ENCODE measurements at places on chromosomes 2 and 18.

- DNase-seq = no peak
- H3K4me1 ChIP-seq = no peaks in the 10 kb centered on the region
- H3K4me3 ChIP-seq = no peak overlapping the region
- no peaks in the 10 kb centered on the region for H3K36me3 ChIP-seq
- no peak overlapping the region for H3K27ac ChIP-seq
- H3K27me3 ChIP-seq = peaks cover 37% of the 10 kb centered on the region
Observed at GRCh38 chr2:70715071-70715985, 52.7 kb downstream of the ADD2 start.

- H3K4me3 ChIP-seq = no peak overlapping the region
- DNase-seq = no peak
- no peaks in the 10 kb centered on the region for H3K4me1 ChIP-seq
- no peak overlapping the region for H3K27ac ChIP-seq
Observed at GRCh38 chr18:42341423-42341822, 386.4 kb downstream of the PIK3C3 start.

DNA sequence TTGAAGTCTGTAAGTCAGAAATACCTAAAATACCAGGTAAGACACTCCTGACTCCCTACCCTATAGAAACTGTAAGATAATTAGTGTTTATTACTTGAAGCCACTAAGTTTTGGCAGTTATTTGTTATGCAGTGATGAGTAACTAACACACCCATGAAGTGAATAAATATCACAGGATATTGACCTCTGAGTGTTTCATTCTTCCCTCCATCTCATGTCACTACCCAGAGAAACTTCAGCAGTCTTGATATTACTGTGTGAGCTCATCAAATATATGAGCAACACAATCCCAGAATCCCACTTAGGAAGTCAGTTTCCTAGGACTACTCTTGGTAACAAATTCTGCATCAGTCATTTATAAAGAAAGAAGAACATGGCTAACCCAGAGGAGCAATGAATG lies 529.7 kb downstream of the FBXO15 start:
- H3K4me3 ChIP-seq = no peak overlapping the region
- H3K27ac ChIP-seq = no peak overlapping the region
- DNase-seq = no peak
- H3K4me1 ChIP-seq = no peaks in the 10 kb centered on the region
- no peaks in the 10 kb centered on the region for H3K27me3 ChIP-seq
- no peaks in the 10 kb centered on the region for H3K36me3 ChIP-seq

- no peaks in the 10 kb centered on the region for H3K36me3 ChIP-seq
- H3K27ac ChIP-seq = no peak overlapping the region
- H3K4me1 ChIP-seq = no peaks in the 10 kb centered on the region
- H3K4me3 ChIP-seq = no peak overlapping the region
- DNase-seq = no peak
Observed at GRCh38 chr2:4424153-4424552, 720.8 kb downstream of the DCDC2C start.

- H3K4me1 ChIP-seq = no peaks in the 10 kb centered on the region
- no peak for DNase-seq
- H3K27ac ChIP-seq = no peak overlapping the region
- no peak overlapping the region for H3K4me3 ChIP-seq
Observed at GRCh38 chr2:223500709-223501108, 101.5 kb downstream of the SCG2 start.

DNA sequence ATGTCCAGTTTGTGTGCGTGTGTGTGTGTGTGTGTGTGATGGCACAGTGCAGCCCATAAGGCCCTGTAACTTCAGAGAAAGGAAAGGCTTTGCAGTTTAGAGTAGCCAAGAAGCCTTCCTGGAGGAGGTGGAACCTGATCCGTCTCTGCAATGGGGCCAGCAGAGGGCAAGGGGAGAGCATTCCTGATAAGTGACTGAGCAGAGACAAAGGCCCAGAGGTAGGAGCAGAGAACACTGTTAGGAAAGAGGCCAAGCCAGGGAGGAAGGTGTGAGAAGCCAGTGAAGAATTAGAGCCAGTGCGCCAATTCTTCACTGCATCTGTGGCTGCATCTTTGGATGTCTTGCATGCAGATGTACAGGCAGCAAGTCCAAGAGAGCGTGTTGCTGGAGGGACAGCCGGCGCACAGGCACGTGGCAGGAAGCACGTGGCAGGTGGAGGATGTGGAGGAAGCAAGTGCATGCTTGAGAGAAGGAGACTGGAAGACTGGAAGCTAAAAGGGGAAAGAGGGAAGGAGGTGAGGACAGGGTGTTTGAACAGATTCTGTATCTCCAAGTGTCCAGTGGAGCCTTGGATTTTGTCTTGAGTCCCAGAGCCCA lies 196.3 kb downstream of the CTIF start:
- no peak for DNase-seq
- H3K4me3 ChIP-seq = no peak overlapping the region
- H3K27ac ChIP-seq = no peak overlapping the region
- no peaks in the 10 kb centered on the region for H3K4me1 ChIP-seq

DNA sequence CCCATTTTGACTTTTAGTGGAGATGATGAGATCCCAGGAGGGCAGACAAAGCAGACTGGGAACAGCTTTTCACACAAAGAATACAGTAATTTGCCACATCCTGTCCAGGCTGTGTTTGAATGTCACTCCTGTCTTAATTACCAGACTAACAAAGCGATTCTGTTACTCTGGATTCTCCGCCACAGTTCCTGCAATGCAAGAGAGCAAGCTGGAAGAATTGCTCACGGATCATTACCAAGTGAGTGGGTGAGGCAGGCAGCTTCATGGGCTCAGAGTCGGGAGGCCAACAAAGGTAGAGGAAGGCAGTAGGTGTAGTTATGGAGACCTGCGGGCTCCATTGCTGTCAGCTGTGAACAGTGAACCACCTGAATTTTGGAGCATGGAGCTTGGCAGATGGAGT lies 250.5 kb upstream of the ATP5MC3 start:
- H3K27ac ChIP-seq = no peak overlapping the region
- no peak for DNase-seq
- H3K36me3 ChIP-seq = no peaks in the 10 kb centered on the region
- no peaks in the 10 kb centered on the region for H3K27me3 ChIP-seq
- no peak overlapping the region for H3K4me3 ChIP-seq
- no peaks in the 10 kb centered on the region for H3K4me1 ChIP-seq

DNA sequence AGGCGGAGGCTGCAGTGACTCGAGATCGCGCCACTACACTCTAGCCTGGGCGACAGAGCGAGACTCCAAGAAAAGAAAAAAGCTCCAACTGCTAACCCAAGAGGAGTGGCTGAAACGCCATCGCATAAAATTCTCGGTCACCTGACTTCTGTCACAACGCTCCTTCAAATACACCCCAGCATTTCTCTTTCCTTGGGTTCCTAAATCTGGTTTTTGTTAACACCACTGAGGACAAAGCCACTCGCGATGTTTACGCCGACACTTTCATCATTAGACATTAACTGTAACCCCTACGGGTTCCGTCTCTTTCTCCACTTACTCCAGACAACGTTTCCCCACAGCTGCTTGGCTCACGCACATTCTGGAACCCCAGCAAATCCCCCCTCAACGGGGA lies 679 bp downstream of the CLK1 start:
- no peaks in the 10 kb centered on the region for H3K27me3 ChIP-seq
- peak overlapping the region; percentile 98 for H3K4me3 ChIP-seq
- peaks cover 55% of the 10 kb centered on the region for H3K36me3 ChIP-seq
- H3K4me1 ChIP-seq = peaks cover 45% of the 10 kb centered on the region
- DNase-seq = peak; percentile 39
- H3K27ac ChIP-seq = peak overlapping the region; percentile 99

- no peaks in the 10 kb centered on the region for H3K36me3 ChIP-seq
- DNase-seq = no peak
- H3K27ac ChIP-seq = no peak overlapping the region
- H3K4me3 ChIP-seq = no peak overlapping the region
- H3K4me1 ChIP-seq = no peaks in the 10 kb centered on the region
Observed at GRCh38 chr2:126645211-126645618, 10.7 kb upstream of the GYPC start.

DNA sequence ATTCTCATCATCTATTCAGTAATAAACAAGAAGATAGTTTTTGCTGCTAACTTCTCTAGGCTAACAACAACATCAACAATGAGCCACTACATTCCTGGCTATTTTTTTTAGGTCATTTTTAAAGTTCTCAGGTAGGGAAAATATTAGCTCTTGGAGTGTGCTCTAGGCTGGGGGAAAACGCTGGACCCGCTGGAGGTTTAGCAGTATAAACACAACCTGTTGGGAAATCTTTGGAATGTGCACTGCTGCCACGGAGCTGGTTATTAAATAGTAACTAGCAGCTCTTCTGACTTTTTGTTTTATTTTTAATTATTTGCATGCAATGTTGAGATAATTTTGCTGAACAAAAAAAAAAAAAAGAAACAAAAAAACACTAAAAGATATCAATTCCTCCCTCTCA lies 892.1 kb upstream of the ACVR2A start:
- no peak for DNase-seq
- H3K27ac ChIP-seq = no peak overlapping the region
- no peaks in the 10 kb centered on the region for H3K36me3 ChIP-seq
- no peak overlapping the region for H3K4me3 ChIP-seq
- H3K27me3 ChIP-seq = no peaks in the 10 kb centered on the region

DNA sequence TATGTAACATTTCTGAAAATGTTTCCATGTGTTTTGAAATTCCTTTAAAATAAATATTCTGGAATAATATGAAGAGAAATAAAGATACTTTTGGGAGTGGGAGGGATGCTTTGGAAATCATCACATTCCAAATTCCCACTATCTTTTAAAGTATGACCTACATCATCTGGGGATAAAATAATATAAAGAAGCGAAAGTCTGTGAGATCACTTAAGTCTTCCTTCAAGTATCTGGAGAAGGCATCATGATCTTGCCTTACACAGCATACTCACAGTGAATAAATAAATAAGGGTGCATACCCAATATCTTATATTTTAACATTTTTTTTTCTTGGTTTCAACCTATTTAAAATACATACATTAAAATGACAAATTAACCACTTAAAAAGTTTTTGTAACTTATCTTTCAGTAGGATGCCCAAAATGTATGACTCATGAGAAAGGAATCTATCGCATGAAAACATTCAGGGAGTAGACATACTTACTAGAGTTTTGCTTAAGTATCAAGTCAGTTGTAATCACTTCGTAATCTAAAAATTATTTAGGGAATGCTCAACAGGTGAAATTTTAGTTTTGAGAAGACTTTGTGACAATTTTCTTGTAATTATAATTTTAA lies 248.3 kb upstream of the COL3A1 start:
- H3K27me3 ChIP-seq = no peaks in the 10 kb centered on the region
- no peak for DNase-seq

DNA sequence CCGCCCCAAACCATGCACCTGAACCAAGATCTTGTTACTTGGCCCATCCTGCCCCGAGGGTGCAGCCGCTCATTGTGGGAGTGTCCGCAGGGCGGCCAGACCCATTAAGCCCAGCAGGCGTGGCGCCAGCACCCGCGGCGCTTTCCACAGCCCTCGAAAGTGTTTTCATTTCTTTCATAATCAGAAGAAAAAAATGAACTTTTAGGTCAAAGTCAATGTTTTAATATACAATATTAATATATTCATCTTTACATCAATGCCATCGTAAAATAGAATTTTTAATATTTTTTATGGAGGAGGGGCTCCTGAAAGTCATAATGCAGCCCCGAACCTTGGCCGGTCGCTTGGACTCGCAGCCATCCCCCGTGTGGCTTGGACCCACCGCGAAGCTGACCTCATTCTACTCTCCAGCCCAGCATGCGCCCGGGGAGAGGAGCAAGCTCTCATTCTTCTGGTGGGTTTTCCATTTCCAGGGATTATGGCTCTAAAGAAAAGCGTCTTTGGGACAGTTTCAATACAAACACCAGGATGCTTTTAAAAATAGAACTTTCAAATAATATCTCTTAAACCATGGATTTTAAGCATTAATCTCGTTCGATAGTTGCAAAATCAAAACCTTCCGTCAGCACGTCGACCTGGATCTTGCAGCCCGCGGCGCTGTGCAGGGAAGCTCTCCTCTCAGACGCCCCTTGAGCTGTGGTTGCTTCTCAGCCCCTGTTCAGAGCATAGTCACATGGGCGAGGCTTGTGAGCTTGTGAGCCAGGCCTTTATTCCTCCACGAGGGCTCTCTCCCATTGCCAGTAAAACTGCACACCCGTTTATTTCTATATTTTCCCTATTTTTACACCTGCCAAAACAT lies 17.2 kb upstream of the ASB1 start:
- no peak for DNase-seq
- H3K4me1 ChIP-seq = no peaks in the 10 kb centered on the region
- H3K27me3 ChIP-seq = no peaks in the 10 kb centered on the region
- no peak overlapping the region for H3K27ac ChIP-seq

DNA sequence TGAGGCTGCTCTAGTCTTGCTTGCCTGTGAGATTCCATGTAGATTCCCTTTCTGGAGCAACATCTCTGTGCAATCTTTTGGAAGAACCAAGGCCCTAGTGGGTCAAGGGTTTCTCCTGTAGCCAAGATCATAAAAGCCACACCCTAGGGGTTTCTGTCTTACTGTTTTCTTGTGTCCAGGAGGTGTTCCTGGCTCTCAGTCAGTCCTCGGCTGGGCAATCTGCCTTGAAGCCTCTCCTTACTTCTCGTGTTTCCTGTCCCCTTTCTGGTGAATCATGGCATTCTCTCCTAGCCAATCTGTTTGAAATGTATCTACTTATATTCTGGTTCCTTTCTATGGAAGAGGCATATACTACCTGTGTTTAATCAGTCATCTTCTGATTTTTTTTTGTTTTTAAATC lies 484.8 kb upstream of the UBE2E3 start:
- no peak overlapping the region for H3K4me3 ChIP-seq
- no peak for DNase-seq
- H3K27me3 ChIP-seq = no peaks in the 10 kb centered on the region
- no peaks in the 10 kb centered on the region for H3K4me1 ChIP-seq

DNA sequence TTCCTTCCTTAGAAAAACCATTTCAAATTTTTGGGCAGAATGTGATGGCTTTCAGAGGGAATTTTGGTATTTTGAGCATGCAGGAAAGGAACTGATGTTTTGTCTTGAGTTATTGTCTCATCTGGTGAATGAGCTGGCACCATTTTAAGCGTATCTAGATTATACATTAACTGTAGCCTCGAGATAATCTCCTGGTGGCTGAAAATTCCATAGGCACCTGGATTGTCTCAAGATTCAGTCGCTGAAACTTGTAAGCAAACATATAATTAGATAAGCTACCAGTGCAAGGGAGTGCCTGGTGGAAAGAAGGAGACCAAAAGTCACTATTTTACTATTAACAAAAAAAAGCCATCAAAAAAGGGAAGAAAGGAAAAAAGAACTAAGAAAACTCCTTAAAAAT lies 687.8 kb upstream of the DDX18 start:
- no peak for DNase-seq
- H3K4me3 ChIP-seq = no peak overlapping the region
- H3K27ac ChIP-seq = no peak overlapping the region

- H3K4me3 ChIP-seq = no peak overlapping the region
- H3K27ac ChIP-seq = no peak overlapping the region
- H3K27me3 ChIP-seq = no peaks in the 10 kb centered on the region
- H3K4me1 ChIP-seq = no peaks in the 10 kb centered on the region
- no peak for DNase-seq
Observed at GRCh38 chr2:232873909-232874641, 4.0 kb downstream of the SNORC start.

GRCh38 chr18:63157293-63158011 lies 162.1 kb downstream of the BCL2 start:
- peak overlapping the region; percentile 28 for H3K27ac ChIP-seq
- H3K36me3 ChIP-seq = peaks cover 17% of the 10 kb centered on the region
- peaks cover 47% of the 10 kb centered on the region for H3K4me1 ChIP-seq
- DNase-seq = no peak

GRCh38 chr18:11104307-11104706 lies 45.1 kb downstream of the PIEZO2 start:
- no peak overlapping the region for H3K4me3 ChIP-seq
- no peaks in the 10 kb centered on the region for H3K36me3 ChIP-seq
- no peaks in the 10 kb centered on the region for H3K4me1 ChIP-seq

- no peaks in the 10 kb centered on the region for H3K36me3 ChIP-seq
- no peak overlapping the region for H3K4me3 ChIP-seq
- H3K27me3 ChIP-seq = no peaks in the 10 kb centered on the region
- DNase-seq = no peak
- H3K4me1 ChIP-seq = no peaks in the 10 kb centered on the region
Observed at GRCh38 chr2:59449274-59449673, 1104.2 kb downstream of the BCL11A start.
